Activated CD4-positive, alpha-beta T cell treated with anti-CD3 and anti-CD28 coated beads for 36 hours (primary cell): ENCODE measurements at places on chromosomes 7 and 10. TPM values are rescaled to one million over a fixed set of nuclear protein-coding genes. Genes with fewer than 3 reads are reported as not detected.
A peak's percentile ranks its signal among the peaks of the same experiment; 100 is the strongest.

DNA sequence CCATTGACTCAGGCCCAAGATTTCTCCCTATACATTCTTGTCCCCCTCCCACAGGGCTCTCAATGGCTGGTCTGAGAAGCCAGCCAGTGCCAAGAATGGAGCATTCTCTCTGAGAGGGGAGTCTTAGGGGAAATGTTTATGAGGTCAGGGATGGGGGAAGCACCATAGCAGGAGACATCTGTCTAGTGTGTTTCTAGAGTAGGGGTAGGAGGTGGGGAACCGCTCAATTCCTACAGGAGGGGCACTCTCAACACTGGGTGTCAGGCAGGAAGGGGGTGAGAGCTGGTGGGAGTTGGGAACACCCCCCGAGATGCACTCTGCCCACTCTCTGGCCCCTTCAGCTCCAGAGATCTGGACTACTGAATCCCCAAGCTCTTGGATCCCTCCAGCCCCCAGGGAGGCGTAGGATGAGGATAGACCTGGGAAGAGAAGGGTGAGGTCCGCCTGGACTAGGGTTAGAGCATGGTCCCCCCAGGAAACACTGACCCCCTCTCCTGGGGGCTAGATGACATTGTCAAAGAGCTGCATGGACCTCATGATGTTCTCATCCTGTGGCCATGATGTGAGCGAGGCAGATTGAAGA, 8.7 kb upstream of the OGA start:
- no peak for DNase-seq

DNA sequence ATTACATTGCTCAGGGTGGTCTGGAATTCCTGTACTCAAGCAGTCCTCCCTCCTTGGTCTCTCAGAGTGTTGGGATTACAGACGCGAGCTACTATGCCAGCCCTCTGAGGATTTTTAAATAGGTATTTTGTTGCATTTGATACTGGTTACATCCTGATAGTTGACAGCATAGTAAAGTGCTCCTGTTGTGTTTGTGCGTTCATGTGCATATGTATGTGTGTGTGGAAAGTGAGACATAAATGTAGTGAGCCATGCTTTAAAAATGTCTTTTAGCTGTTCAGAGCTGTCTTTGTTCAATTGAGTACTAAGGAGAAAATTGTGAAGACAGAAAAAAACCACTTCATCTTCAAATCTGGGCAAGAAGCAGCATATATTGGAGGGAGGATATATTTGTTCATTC, 27.8 kb downstream of the ZNRF2 start:
- DNase-seq: no peak

DNA sequence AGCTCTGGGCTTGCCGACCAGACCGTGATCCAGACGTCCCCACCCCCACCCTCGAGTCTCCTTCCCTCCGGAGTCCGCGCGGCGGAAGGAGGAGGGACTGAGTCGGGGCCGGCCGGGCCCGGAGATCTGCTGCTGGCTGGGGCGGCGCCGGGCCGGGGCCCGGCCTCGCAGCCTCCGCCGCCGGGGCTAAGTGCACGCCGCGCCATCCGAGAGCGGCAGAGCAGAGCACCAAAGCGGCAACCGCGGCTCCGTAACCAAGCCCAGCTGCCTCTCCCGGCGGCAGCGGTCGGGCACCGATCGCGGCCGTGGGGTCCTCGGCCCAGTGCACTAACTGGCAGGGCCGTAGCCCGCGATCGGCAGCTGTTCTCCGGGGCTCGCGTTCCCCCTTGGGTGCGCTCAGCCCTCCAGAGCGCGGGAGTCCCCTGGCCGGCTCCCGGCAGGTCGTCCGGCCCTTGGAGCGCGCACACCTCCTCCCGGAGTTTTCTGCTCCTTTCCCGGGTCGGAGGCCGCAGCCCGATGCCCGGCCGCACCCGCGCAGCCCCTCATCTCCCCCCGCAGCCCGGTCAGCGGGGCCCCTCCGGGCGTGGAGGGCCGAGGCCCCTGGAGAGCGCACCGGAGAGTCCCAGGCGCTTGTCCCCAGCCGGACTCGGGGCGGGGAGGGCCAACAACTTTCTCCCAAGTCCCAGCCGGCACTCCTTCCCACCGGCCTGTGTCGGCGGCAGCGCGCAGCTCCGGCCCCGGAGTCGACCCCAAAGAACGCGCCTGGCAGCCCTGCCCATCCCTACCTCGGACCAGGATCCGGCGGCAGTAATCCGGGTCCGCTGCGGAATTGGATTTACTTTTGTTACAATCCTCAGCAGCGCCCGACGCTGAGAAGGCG, 799 bp downstream of the VAX1 start:
- DNase-seq: peak; percentile 31

GRCh38 chr10:124359336-124359832, 59.3 kb downstream of the OAT start:
- no peak for DNase-seq

DNA sequence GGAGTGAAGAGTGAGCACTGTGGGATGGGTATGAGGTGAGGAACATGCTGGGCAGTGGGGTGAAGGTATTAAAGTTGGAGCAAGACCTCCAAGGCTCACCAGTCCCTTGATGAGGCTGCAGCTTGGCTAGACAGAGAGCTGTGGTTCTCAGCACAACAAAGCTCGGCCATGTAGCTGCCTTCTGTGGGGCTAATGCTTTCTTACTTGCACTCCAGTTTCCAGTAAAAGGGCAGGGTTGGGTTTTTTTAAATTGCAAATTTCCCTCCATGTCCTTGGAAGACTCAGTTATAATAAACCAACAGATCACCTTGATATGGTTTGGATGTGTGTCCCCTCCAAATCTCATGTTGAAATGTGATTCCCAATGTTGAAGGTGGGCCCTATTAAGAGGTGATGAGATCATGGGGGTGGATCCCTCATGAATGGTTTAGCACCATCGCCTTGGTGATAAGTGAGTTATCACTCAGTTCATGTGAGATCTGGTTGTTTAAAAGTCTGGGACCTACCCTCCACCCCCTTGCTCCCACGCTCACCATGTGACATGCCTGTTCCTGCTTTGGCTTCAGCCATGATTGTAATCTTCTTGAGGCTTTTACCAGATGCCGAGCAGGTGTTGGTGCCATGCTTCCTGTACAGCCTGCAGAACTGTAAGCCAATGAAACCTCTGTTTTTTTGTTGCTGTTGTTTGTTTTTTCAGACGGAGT, 55.9 kb downstream of the ATXN7L1 start:
- no peak for DNase-seq

DNA sequence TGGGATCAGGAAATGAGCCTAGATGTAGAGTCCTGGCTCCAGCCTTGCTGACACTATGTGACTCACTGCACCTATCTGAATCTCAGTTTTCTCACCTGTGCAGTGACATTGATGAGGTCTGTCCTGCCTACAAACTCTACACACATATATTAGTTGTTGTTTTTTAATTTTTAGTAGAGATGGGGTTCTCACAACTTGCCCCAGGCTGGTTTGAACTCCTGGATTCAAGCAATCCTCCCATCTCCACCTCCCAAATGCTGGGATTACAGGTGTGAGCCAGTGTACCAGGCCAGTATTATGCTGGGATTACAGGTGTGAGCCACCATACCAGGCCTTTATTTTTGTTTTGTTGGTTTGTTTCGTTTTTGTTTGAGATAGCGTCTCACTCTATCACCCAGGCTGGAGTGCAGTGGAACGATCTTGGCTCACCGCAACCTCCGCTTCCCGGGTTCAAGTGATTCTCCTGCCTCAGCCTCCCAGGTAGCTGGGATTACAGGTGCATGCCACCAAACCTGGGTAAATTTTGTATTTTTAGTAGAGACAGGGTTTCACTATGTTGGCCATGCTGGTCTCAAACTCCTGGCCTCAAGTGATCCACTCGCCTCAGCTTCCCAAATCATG, 11.8 kb upstream of the DDIT4 start:
- no peak for DNase-seq

The IL2RA gene
- total RNA-seq: 980 TPM

- no peak for DNase-seq
Measured at GRCh38 chr10:25675615-25676014, 258.4 kb upstream of the MYO3A start.

The SEMA3C gene
- total RNA-seq: not detected

The GBX1 gene
- total RNA-seq: not detected

The OPN4 gene
- total RNA-seq: not detected

DNA sequence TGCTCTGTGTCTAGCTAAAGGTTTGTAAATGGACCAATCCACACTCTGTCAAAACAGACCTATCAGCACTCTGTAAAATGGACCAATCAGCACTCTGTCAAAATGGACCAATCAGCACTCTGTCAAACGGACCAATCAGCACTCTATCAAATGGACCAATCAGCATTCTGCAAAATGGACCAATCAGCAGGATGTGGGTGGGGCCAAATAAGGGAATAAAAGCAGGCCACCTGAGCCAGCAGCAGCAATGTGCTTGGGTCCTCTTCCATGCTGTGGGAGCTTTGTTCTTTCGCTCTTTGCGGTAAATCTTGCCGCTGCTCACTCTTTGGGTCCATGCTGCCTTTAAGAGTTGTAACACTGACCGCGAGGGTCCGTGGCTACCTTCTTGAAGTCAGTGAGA, 740.5 kb upstream of the POM121L12 start:
- DNase-seq: no peak

DNA sequence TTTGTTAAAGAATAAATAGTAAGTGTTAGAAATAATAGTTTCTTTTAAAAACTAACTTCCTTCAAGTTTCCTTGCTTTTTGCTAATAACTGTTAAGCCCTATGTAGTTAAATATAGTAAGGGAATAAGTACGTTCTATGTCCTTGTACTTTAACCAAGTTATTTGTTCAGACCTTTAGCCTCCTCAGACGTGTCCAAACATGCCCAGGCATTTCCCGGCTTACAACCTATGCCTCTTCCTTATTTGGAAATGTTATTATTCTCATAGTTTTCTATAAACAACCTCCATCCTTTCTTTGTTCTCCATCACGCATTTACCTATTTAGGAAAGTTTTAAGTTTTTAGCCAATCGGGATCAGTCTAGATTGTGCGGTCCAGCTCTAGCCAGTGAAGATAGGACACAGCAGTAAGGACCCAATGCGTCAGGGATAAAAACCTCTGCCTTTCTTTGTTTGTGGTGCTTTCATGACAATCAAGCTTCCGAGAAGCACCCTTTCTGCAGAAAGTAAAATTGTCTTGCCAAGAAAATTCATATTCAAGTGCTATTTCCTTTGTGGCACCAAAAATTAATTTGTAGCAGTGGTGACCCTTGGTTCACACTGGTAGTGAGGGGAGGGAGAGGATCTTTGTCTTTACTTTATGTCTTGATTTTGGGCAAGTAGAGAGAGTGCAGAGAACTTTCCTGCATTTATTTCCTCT, 851.3 kb upstream of the POM121L12 start:
- DNase-seq: no peak

- no peak for DNase-seq
Measured at GRCh38 chr7:123944395-123944794, 19.4 kb downstream of the SPAM1 start.

- no peak for DNase-seq
Measured at GRCh38 chr7:107551936-107552335, 11.8 kb downstream of the COG5 start.

The SCART1 gene
- 1.4 TPM for total RNA-seq
